Stimulated activated CD8-positive, alpha-beta memory T cell treated with anti-CD3 and anti-CD28 coated beads, Interleukin-4, amount 100 ng/mL, for 1 hour (primary cell): ENCODE measurements at places on chromosomes 3 and 15.

DNA sequence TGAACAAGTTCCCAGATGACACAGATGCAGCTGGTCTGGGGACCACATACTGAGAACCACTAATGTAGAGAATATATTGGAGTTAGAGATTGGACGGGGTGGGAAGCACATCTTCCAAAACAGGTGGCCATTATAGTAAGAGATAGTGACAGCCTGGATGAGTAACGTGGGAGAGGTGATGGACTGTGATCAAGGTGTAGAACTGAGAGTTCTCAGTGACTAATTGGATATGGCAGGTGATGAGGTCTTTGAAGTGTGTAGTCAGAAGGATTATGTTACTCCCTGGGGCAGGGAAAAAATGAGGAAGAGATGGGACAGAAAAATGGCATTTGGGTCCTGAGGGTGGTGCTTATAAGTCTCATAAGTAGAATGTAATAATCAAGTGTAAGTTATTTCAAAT lies 66.6 kb downstream of the KCNMB2 start:
- no peak for DNase-seq

- no peak for DNase-seq
Observed at GRCh38 chr15:70101459-70102113, 3.9 kb upstream of the TLE3 start.

DNA sequence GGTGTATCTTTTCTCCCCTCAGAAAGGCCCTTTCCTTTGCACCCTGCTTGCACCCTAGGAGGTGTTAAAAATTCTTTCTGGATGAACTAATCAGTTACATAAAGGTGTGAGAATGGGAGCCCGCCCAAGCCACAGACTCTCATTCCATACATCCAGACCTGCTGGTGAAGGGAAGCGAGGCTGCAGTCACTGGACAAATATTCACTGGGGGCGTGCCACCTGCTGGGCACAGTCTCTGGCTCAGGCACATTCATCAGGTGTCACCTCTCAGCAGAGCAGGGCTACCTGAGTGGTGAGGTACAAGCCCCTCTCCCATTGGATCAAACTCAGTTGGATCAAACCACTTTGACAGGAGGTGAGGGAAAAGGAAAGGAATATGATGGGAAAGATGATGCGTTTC lies 52.0 kb downstream of the NTRK3 start:
- no peak for DNase-seq

GRCh38 chr3:32958509-32958908 lies 7.1 kb downstream of the CCR4 start:
- no peak for DNase-seq

DNA sequence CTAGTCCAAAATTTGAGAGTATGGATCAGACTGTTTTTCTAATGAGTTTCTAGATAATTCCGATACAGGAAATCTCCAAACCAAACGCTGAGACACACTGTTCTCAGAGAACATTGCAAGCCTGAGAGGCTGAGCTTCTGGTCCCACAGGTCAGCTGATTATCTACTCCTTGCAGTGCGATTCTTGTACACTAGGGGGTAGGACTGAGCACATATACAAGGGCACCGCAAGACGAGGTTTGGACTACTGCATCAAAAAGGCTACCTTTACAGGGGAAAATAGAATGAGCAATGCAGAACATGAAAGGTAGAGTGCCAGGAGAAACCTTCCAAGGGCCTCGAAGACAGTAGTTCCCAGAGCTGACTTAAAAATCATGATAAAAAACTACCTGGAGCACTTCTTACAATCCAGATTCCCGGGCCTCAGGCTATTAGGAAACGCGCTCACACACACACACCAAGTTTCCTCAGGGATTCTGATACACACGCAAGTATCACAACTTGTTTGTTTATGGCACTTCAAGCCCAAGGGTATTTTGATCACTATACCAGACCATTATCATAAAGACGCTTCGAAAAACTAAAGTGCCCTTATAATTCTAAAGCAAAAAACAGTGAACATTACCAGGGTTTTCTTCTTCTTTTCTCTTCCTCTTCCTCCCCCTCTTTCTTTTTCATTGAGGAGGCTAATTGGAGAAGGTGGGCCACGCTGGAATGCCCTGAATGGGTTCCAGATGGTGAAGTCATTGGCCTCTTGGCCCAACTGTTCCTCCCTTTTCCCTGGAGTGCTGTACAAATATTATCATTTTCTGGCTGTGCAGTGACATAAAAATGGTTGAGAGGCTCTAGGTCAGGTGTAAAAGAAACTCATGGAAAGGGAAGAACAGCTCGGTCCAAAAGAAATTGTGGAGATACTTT lies 61.8 kb downstream of the SLC12A8 start:
- no peak for DNase-seq

DNA sequence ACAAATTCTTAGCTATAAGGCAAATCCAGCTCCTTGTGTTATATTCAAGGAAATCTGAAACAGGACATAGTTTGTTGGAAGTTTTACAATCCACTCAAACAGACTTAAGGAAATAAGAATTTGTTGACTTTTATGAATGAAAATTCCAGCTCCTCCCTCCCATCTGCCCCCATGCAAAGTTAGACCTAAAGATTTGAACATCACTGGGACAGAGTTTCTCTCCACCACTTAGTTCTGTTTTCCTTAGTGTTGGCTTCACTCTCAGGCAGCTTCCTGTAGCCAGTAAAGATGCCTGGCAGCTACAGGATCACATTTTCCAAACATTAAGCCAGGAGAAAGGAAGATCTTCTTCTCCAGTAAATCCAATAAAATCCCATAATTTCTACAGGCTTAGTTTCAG lies 265.0 kb downstream of the TAFA4 start:
- DNase-seq, result no peak

DNA sequence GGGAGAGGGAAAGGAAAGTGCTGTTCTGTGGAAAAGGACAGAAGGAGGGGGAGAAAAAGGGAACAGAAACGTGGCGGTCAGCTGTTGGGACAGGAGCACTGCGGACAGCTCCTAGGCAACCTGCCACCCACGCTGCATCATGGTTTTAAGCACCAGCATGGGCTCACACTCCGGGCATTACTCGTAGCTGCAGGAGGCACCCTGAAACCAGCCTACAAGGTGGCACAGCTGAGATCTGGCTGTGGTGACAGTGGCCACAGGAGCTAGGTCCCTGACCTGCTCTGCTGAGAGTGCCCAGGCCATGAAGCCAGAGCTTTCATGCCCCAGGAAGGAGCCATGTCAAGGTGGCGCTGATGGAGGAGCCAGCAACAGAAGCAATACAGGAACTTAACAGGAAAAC lies 161.4 kb upstream of the ST8SIA2 start:
- DNase-seq, result no peak

DNA sequence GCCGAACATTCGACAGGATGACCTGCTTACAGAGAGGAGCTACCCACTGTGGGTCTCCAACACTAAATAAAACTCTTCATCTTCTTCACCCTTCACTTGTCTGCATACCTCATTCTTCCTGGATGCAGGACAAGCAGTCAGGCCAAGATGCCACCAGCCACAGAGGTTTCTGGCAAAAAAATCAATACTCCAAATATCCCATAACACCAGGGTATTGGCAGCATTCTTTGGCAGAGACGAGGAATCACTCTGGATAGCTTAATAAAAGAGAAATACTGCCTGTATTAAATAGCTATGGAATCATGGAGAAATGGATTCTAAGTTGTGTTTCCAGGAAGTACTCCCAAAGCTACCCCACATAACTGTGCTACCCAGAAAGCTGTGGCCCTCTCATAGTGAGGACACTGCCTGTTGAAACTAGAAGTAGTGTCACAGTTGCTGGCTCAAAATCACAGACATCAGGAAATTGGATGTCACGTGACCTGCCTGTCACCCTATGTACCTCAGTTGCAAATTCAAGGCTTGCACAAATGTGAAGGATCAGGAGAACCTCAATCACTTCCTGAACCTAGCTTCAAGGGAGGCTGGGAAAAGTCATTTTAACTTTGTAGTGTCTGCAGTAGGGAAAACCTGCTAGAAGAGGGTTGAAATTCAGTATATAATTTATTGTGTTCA lies 11.0 kb upstream of the LRRC31 start:
- no peak for DNase-seq

DNA sequence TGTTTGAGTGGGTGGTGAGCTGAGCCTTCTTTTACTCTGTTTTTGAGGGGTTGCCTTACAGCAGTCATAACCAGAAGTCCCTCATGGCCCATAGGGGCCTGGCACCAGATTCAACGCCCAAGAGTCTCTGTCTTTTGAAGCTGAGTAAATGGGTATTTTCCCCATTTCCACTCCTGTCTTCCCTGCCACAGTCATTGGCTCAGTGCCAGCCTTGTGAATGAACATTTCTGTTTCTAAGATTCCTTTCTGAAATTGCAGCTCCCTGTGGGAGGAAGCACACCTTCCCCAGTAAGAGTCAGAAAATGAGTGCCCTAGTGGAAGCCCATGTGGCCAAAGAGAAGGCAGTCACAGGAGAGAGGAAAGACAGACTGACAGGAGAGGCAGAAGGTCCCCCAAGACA lies 43.7 kb upstream of the POLR2M start:
- no peak for DNase-seq

DNA sequence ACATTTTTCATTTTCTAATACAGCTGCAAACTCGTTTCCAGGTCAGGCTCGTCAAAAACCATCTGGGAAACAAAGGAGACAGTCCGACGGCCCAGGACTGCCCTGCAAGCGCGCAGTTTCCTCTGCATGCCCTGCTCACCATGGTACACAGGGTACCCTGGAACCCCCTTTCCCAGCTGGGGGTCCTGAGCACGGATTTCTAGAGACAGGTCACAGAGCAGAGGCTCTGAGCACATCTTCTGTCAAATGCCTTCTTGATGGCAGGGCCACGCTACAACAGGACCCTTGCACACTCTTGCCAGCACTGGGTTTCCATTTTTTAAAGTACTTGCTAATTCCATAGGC lies 8.1 kb downstream of the ZXDC start:
- DNase-seq, result no peak

GRCh38 chr15:69145694-69146492 lies 14.5 kb upstream of the GLCE start:
- no peak for DNase-seq

GRCh38 chr3:128499724-128500275 lies 6.8 kb upstream of the GATA2 start:
- no peak for DNase-seq

DNA sequence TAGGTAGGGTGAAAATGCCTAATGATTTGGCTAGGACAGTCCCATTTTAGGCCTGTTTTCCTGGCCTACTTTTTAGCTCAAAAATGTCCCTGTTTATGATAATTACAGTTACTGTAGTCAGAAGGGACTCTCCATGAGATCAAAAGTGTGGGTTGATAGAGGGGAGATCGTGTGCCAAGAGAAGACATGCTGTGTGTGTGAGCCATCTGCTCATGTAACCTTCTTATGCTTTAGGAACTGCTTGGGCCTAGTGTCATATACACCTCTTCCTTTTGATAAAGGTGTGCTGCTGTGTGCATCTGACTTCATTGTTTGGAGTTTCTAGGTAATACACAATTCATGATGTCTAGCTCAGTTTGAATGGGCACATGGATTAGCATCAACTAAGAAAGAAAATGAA lies 786.5 kb downstream of the PDCD6IP start:
- DNase-seq, result no peak

DNA sequence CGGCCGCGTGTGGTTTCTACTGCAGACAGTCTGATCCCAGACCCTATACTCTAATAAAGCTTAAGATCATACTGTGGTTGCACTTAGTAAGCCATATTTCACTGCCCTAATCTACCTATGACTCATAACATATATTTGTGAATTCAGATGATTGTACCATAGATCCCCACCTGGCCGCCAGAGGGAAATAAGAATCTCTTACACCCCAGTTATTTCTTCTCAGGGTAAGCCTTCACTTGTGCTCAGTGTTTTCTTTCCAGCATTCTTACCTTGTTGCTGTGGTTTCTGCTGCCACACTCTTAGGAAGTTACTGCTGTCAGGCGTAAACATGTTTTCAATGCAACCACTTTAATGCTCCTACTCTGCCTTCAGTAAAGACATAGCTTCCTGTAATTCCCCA lies 105.9 kb downstream of the B3GALNT1 start:
- no peak for DNase-seq

- no peak for DNase-seq
Observed at GRCh38 chr3:153215966-153216365, 53.9 kb downstream of the RAP2B start.

DNA sequence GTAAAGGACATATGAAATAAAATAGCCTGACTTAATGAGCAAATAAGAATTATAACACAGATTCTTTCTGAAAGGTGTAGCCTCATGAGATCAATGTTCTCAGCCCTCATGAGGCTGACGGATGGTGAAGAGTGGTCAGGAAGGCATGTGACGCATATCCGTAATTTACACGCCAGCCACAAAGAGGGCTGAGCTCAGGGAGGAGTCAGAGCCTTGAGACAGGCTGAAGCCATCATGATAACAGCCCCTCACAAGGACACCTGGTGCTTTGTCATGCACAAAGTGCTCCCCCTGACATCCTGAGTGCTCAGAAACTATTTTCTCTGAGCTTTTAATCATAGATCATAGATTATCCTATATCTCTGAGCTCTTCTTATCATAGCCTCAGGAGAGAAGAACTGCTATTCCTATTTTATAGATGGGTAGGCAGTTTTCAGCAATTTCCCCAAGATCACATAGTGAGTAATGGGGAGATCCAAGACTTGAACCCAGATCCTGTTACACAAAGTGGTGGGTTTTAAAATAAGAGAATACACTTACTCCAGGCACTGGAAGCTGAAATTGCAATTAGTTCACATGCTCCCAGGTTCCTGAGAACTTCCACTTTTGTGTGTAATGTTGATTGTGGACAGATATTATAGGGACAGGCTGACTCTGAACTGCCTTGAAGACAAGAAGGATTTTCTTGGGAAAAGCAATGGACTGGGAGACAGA lies 267.1 kb downstream of the RPLP1 start:
- peak; percentile 39 for DNase-seq

DNA sequence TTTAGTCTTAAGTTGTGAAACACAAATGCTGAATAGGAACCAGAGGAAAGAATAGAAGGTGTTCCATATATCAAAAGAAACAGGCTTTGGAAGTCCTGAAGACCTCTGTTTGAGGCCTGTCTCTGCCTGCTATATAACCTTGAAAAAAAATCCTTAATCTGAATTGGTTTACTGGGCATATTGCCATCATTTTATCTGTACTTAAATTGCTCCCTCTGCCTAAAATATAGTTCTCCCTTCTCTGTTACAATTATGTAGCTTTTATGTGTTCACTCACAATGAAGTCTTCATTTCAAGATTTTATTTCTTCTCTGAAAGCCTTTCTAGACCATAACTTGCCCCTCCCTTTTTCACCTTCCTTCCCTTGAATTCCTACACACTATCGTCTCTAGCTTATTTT lies 21.2 kb downstream of the ARL13B start:
- no peak for DNase-seq

DNA sequence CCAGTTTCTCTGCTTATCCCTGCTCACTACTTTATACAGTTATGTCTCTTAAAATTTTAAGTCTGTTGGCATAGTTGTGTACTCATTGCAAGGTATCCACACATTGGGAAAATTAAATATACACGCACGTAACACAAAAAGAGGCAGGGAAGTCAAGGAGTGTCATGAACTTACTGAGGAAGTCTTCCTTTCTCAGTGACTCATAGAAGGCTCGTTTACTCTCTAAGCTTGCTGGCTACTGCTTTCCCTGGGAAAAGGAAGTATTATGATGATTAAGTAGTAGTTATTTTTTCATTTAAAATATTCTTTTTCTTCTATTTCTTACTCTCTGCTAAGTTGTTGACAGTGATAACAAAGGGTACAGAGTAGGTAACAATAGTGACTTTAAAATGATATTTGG lies 287.3 kb downstream of the UBE2E2 start:
- DNase-seq, result no peak

GRCh38 chr15:29872716-29873115 lies 50.4 kb upstream of the TJP1 start:
- no peak for DNase-seq
